Ovary (tissue), 10 donors: ENCODE measurements at places on chromosomes 7 and 10. TPM values are rescaled to one million over a fixed set of nuclear protein-coding genes. Genes with fewer than 3 reads are reported as not detected.

GRCh38 chr7:29864656-29865055, 58.3 kb downstream of the WIPF3 start:
- peaks cover 28% of the 10 kb centered on the region for H3K4me1 ChIP-seq
- peak overlapping the region; percentile 77 for H3K27ac ChIP-seq
- H3K36me3 ChIP-seq = no peaks in the 10 kb centered on the region
- no peak for DNase-seq

The PTN gene
- total RNA-seq = 2.7 TPM

DNA sequence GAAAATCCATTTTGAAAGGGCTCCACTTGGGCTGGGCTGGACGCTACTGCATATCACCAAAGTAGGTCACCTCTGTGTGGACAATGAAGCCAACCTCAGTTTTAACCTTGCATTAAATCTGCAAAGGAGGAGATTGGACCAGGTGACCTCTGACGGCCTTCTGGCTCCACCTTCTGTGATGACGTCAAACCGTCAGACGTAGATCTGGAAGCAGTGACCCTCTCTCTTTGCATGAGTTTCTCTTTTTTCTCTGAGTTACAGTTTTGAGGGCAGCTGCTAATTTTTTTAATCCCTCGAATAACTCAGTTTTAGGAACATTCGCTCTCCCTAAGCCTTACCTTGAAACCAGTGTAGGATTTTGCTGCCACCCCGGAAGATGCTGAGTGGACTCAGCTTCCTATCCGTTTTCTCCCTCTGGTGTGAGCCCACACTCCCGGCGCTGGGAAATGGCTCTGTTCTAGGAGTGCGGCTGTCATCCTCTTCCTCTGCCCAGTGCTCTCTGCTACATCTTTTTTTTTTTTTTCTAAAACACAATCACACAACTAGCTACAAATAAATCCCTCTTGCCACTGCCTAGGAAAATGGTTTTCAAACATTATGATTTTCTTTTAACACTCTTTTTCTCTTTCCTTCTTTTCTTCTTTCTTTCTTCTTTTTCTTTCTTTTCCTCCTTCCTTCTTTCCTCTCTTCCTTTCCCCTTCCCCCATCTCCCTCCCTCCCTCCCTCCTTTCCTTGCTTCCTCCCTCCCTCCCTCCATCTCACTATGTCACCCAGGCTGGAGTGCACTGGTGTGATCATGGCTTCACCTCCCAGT, 27.7 kb upstream of the NMT2 start:
- no peaks in the 10 kb centered on the region for H3K27me3 ChIP-seq
- no peak overlapping the region for H3K27ac ChIP-seq
- DNase-seq = no peak
- peak overlapping the region; percentile 2 for H3K4me3 ChIP-seq
- no peaks in the 10 kb centered on the region for H3K4me1 ChIP-seq

DNA sequence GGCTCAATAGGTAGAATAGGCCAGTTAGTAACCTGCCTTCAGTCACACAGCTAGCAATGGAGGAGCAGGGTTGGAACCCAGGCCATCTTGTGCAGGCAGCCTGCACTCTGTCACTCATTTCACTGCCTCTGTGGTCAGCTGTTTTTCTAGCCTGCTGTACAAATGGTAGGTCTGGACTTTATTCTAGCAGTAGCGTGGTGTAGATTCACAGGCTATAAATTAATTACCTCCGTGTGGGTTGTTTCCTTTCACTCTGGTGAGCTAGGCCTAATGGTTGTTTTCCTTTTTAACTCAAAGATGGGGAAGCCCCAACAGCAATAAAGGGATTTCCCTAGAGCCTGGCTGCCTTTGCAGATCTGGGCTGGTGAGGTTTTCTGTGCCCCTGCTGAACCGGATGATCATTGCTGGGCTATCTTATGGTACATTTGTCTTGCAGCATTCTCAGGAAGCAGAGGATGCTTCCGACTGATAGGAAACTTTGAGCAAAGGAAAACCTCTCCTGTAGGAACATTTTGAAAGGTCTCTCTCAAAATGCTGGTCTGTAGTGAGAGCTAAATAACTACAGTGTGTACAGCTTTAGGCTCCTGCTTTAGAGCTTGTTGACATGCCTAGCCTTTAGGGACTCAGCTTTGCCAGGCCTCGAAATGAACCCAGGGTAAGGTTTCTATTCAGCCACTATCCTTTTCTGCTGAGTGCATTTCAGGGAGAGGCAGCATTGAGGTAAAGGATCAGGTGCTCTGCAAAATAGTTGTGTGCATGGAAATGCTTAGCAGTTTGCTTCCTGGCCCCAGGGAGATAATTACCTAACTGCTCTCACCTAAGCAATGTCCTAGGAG, 157.4 kb downstream of the ST7 start:
- H3K27ac ChIP-seq = no peak overlapping the region
- DNase-seq = no peak
- H3K27me3 ChIP-seq = no peaks in the 10 kb centered on the region

GRCh38 chr7:70303780-70304179, 705.5 kb downstream of the AUTS2 start:
- no peaks in the 10 kb centered on the region for H3K27me3 ChIP-seq
- H3K4me3 ChIP-seq = no peak overlapping the region
- H3K36me3 ChIP-seq = no peaks in the 10 kb centered on the region
- no peaks in the 10 kb centered on the region for H3K4me1 ChIP-seq
- no peak for DNase-seq

DNA sequence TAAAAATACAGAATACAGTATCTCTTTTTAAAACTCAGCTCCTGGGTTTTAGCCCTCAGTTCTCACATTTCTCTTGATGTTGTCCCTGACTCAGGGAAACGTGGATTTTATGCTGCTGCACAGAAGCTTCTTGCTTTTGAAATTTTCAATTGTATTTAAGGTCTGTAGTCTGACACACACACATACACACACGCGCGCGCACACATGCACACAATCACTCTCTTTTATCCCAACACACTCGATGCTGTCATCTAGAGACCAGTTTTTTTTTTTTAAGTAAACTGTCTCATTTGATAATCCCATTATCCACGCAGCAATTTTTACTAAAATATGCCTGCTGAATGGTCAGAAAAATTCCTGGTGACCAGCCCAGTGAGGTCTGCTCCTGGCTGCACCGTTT, 108.6 kb downstream of the KMT2E start:
- no peak overlapping the region for H3K4me3 ChIP-seq
- no peaks in the 10 kb centered on the region for H3K36me3 ChIP-seq
- H3K27me3 ChIP-seq = no peaks in the 10 kb centered on the region

DNA sequence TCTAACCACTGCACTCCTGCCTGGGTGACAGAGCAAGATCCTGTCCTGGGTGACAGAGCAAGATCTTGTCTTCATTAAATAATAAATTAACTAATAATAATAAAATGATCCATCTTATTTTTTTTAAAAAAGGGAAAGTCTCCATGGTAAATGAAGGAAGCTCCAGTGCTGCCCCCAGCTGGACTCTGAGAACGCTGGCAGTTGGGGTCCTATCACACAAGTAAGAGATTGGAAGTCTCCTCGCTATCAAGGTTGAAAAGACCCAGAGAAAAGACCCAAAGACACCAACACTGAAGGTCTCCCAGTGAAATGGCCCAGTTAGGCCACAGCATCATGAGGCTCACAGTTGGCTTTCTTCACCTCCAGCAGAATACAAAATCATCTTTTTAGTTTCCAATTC, 13.8 kb upstream of the C10orf67 start:
- no peak for DNase-seq
- H3K4me1 ChIP-seq = no peaks in the 10 kb centered on the region
- H3K36me3 ChIP-seq = no peaks in the 10 kb centered on the region
- H3K27me3 ChIP-seq = no peaks in the 10 kb centered on the region

GRCh38 chr10:130430852-130431704, 294.9 kb downstream of the GLRX3 start:
- H3K27me3 ChIP-seq = no peaks in the 10 kb centered on the region
- no peaks in the 10 kb centered on the region for H3K4me1 ChIP-seq
- H3K27ac ChIP-seq = no peak overlapping the region

DNA sequence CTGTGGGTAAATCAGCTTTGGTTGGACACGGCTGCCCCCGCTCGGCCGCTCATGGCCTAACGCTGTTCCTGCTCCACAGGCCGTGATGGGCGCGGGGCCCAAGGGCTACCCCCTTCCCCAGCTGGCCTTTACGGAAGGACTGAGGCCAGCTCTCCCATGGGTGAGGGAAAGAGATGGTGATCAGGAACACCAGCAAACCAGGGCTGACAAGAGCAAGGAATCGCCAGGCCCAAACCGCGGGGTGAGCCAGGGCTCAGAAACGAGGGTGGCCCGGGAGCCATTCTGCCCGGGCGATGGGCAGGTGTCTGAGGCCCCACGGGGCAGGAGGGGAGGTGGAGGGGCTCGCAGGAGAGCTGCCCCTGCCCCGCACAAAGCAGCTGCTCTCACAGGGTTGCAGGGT, 26.6 kb downstream of the GPER1 start:
- H3K36me3 ChIP-seq = no peaks in the 10 kb centered on the region
- H3K4me3 ChIP-seq = no peak overlapping the region
- H3K27ac ChIP-seq = no peak overlapping the region

- H3K4me1 ChIP-seq = no peaks in the 10 kb centered on the region
- DNase-seq = no peak
- H3K4me3 ChIP-seq = no peak overlapping the region
- no peaks in the 10 kb centered on the region for H3K36me3 ChIP-seq
- no peak overlapping the region for H3K27ac ChIP-seq
Observed at GRCh38 chr7:12257582-12257981, 46.5 kb downstream of the TMEM106B start.

DNA sequence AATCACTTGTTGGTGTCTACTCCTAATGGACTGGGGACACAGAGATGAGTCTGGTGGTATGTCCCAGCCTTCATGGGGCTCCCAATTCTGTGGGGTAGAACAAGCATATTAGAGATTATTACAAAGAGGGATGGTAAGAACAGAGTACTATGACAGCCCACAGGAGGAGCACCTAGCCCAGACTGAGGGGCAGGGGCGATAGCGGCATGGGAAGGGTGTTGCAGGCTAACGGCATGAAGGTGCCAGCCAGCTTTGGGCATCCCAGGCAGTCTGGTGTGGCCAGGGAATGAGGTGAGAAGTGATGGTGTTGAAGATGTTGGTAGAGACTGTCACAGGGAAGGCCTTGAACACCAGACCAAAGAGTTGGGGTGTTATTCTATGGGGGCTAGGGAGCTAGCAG, 280.0 kb downstream of the RPS24 start:
- no peaks in the 10 kb centered on the region for H3K27me3 ChIP-seq
- no peak for DNase-seq
- no peak overlapping the region for H3K27ac ChIP-seq

- no peak for DNase-seq
- no peak overlapping the region for H3K27ac ChIP-seq
- H3K36me3 ChIP-seq = no peaks in the 10 kb centered on the region
- H3K27me3 ChIP-seq = no peaks in the 10 kb centered on the region
Observed at GRCh38 chr10:61547297-61547696, 94.1 kb upstream of the TMEM26 start.

- H3K36me3 ChIP-seq = no peaks in the 10 kb centered on the region
- no peak overlapping the region for H3K4me3 ChIP-seq
- no peak overlapping the region for H3K27ac ChIP-seq
- no peaks in the 10 kb centered on the region for H3K27me3 ChIP-seq
- DNase-seq = no peak
- peaks cover 4% of the 10 kb centered on the region for H3K4me1 ChIP-seq
Observed at GRCh38 chr7:127824682-127825081, 172.7 kb downstream of the SND1 start.

The SLC18A3 gene
- total RNA-seq = not detected

- H3K4me1 ChIP-seq = peaks cover 9% of the 10 kb centered on the region
- no peaks in the 10 kb centered on the region for H3K36me3 ChIP-seq
- DNase-seq = no peak
- H3K27me3 ChIP-seq = no peaks in the 10 kb centered on the region
- peak overlapping the region; percentile 99 for H3K27ac ChIP-seq
Observed at GRCh38 chr7:76304888-76305375, 2.5 kb downstream of the HSPB1 start.

The MXI1 gene
- total RNA-seq = 80.0 TPM

GRCh38 chr10:114432566-114433093, 28.3 kb upstream of the AFAP1L2 start:
- H3K4me3 ChIP-seq = no peak overlapping the region
- no peak overlapping the region for H3K27ac ChIP-seq
- H3K27me3 ChIP-seq = no peaks in the 10 kb centered on the region
- no peaks in the 10 kb centered on the region for H3K4me1 ChIP-seq
- no peak for DNase-seq

The IGFBP1 gene
- total RNA-seq = 2.8 TPM

The C10orf67 gene
- total RNA-seq = 0.27 TPM

- no peaks in the 10 kb centered on the region for H3K36me3 ChIP-seq
- H3K27ac ChIP-seq = no peak overlapping the region
- DNase-seq = no peak
Observed at GRCh38 chr10:36888925-36889573, 236.3 kb upstream of the ANKRD30A start.

GRCh38 chr10:13234172-13234571, at the start of gene UCMA:
TSS of gene UCMA (minus strand) at chr10:13234374. CDS start at chr10:13234258, 116 bp downstream.
- DNase-seq = no peak
- no peaks in the 10 kb centered on the region for H3K27me3 ChIP-seq
- no peak within 1 kb of the TSS for H3K4me3 ChIP-seq
- H3K36me3 ChIP-seq = no peaks in the 10 kb centered on the region
- no peak within 1 kb of the TSS for H3K27ac ChIP-seq
- H3K4me1 ChIP-seq = no peaks in the 10 kb centered on the region

The CNTNAP2 gene
- total RNA-seq = 1.1 TPM

The MCM10 gene
- total RNA-seq = 1.4 TPM

- H3K4me3 ChIP-seq = no peak overlapping the region
- no peaks in the 10 kb centered on the region for H3K4me1 ChIP-seq
- H3K27me3 ChIP-seq = no peaks in the 10 kb centered on the region
- H3K36me3 ChIP-seq = no peaks in the 10 kb centered on the region
- DNase-seq = no peak
- H3K27ac ChIP-seq = no peak overlapping the region
Observed at GRCh38 chr7:123425246-123425645, 109.1 kb downstream of the IQUB start.

- H3K36me3 ChIP-seq = no peaks in the 10 kb centered on the region
- H3K4me1 ChIP-seq = peaks cover 2% of the 10 kb centered on the region
- H3K27ac ChIP-seq = no peak overlapping the region
Observed at GRCh38 chr7:37546677-37547076, 98.0 kb upstream of the ELMO1 start.

The OPN4 gene
- not detected for total RNA-seq

The CBX3 gene
- total RNA-seq = 133 TPM

DNA sequence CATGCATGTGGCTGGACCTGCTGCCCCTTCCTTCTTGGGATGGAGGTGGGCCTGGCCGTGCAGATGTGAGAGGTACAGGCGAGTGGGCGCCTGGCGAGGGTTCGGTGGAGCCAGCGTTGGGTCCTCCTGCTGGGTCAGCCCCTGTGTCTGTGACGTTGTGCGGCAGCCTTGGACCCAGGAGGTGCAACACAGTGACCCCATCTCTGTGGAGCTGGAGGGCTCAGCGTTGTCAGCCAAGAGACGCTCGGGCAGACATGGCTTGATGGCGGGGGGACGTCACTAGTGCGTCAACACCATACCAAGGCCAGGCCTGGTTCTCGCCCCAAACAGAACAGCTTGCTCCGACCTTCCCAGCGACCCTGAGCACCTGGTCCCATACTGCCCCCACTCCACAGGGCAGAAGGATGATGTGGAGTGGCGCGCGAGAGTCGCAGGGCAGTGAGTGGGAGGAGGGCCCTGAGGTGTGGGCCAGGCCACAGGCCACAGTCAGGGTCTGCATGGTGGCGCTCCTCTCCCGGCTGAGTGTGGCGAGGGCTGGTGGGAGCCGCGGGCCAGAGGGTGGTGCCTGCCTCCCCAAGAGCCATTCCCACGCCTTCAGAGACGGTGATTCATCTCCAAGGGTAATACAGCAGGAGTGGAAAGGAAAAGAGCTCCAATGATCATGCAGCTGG, 184.4 kb downstream of the DNAJB6 start:
- DNase-seq = peak; percentile 1
- no peaks in the 10 kb centered on the region for H3K36me3 ChIP-seq
- no peaks in the 10 kb centered on the region for H3K27me3 ChIP-seq
- H3K27ac ChIP-seq = no peak overlapping the region
- H3K4me3 ChIP-seq = no peak overlapping the region
